Ovary (tissue), 10 donors: ENCODE measurements at places on chromosomes 6 and 20. TPM values are rescaled to one million over a fixed set of nuclear protein-coding genes. Genes with fewer than 3 reads are reported as not detected.

TMEM14C gene
- 99.4 TPM for total RNA-seq

- no peaks in the 10 kb centered on the region for H3K27me3 ChIP-seq
- peaks cover 16% of the 10 kb centered on the region for H3K4me1 ChIP-seq
- H3K36me3 ChIP-seq, result no peaks in the 10 kb centered on the region
Measured at GRCh38 chr6:46510651-46511050, 19.4 kb upstream of the RCAN2 start.

DNA sequence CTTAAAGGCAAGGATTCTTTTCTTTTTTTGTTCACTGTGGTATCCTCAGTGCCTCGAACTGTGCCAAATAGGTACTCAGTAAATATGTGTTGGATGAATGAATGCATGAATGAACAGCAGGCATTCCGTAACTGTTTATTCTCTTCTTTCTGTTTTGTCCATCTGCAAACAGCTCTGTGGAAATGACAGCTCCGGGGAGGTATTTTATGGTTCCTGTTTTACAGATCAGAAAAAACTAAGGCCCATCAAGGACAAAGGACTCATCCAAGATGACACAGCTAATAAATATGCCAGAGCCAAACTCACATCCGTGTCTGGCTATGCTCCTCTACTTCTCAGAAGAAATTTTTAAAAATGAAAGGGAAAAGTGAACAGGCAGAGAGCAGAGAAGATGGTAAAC lies 21.0 kb downstream of the JPH2 start:
- no peaks in the 10 kb centered on the region for H3K4me1 ChIP-seq
- H3K4me3 ChIP-seq, result no peak overlapping the region
- H3K27ac ChIP-seq, result no peak overlapping the region

C6orf52 gene
- not detected for total RNA-seq

TRAPPC3L gene
- not detected for total RNA-seq

DNA sequence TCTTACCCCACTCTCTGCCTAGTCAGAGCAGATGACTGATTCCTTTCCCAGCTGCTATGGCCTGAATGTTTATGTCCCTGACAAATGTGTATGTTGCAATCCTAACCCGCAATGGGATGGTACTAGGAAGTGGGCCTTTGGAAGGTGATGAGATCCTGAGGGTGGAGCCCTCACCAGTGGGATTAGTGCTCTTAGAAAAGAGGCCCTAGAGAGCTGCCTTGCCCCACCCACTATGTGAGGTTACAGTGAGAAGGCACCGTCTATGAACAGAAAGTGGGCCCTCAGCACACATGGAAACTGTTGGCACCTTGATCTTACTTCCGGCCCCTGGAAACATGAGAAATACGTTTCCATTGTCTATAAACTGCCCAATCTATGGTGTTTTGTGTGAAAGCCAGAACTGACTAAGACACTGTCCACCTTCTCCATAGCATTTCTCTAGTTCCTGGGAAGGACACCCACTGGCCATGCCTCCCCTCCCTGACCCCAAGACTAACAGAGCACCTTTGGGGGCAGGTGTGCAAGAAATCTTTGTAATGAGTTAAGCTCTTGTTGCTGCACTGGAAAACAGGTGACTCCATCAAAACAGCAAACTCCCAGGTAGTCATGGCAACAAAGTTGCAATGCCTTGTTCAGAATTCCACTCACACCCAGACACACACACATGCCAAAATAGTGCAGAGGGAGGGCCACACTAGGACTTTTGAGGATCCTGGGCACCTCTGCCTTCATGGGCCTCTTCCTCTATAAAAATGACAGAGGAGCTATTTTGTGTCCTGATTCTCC lies 16.2 kb downstream of the GABRR2 start:
- no peaks in the 10 kb centered on the region for H3K4me1 ChIP-seq
- H3K27me3 ChIP-seq, result no peaks in the 10 kb centered on the region
- H3K27ac ChIP-seq, result no peak overlapping the region
- no peaks in the 10 kb centered on the region for H3K36me3 ChIP-seq
- DNase-seq, result no peak
- no peak overlapping the region for H3K4me3 ChIP-seq

DNA sequence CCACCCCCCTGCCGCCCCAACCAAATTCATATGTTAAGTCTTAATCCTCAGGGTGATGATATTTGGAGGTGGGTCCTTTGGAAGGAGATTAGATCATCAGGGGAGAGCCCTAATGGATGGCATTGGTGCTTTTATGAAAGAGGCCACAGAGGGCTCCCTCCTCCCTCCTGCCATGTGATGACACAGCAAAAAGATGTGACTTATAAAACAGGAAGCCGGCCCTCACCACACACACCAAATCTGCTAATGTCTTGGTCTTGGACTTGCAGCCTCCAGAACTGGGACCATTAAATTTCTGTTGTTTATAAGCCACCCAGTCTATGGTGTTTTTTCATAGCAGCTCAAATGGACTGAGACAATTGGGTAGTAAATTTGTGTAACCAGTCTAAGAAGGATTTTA lies 176.3 kb downstream of the ADGRG6 start:
- no peak overlapping the region for H3K27ac ChIP-seq
- H3K36me3 ChIP-seq, result no peaks in the 10 kb centered on the region
- no peaks in the 10 kb centered on the region for H3K27me3 ChIP-seq
- no peaks in the 10 kb centered on the region for H3K4me1 ChIP-seq
- H3K4me3 ChIP-seq, result no peak overlapping the region
